ENCODE measurements at places on chromosomes 5 and 9.

- DNase-seq, result no peak
These were observed 159.1 kb downstream of the CSNK1G3 start for GRCh38 chr5:123671042-123671441.

DNA sequence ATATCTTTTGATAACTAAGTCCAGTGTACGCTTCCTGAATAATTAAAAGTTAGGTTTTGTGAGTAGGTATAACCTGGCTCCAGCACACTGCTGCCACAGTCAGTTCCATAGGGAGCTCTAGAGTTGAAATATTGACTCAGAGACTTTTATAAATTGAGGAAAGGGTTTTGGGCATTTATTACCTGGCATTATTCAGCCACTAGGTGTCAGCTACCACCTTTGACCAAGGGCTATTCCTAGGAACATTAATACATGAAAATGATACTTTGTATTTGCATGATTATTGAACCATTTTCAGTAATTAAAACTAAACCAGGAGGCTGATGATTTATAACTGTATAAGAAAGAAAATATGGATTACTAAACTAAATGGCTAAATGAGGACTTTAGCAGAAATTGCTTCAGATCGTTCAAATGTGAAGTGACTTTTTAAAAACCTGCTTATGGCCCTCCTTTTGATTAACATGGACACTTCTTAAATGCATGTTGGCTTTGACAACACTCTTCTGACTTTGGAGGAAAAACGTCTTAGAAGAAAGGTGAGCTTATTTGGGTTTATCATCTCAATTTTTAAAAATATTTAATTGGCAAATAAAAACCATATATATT lies 83.0 kb downstream of the SMC2 start:
- DNase-seq, result no peak

DNA sequence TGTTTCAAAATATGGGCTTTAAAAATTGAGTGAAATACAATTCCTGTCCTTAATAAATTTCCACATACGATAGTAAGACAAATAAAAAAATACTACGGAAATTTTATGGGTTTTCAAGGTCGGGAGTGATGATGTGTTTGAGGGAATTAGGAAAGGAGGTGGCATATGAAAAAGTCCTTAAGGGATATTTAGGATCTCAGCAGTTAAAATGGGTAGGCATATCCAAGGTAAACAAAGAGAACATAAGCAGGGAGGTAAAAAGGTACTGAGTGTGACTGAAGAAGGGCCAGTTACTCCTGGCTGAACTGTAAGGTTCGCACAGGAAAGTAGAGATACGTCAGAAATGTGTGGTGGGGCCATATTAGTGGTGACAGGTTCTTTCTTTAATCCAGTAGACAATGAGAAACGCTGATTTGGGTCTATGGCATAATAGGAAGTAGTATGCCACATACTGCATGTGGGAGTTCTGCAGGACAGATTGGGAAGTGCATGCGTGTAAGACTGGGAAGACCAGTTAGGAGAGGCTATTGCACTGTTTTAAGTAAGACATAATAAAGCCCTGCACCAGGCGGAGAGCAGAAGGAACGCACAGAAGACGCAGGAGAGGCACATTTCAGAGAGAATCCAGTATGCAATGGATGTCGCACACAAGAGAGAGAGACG lies 937 bp upstream of the HMGCR start:
- DNase-seq, result no peak

GRCh38 chr9:34675869-34676268 lies 13.4 kb upstream of the CCL27 start:
- DNase-seq, result no peak

DNA sequence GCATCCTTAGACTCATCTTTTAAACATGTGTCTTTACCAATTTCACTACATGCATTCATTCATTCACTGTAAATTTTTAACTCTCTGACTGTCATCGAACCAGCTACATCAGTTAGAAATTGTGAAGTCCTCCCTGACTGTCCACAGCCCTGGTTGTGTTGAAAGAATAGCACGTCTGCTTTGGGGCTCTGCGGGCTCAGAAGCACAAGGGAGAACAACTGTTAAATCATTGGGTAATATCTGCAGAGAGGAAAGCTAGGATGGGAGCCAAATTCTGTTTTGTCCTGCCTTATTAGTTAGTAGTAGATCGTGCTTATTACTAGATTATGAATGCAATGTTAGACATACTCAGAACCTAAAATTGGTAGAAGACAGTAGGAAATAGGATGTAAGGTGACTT lies 26.3 kb upstream of the FAM120AOS start:
- peak; percentile 66 for DNase-seq

DNA sequence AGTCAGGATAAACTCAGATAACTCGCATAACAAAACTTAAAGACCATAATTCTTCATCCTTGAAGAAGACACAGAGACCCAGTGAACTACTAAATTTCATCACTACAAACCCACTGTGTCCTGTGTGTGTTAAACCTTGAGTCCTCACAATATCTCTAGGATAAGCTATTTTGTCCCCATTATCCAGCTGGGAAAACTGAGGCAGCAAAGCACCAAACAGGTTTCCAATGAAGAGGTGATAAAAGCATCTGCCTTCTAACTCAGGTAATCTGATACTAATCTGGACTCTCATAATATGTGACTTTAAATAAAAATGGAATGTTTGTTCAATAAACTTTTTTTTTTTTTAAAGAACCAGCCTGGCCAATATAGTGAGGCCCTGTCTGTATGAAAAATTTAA lies 62.7 kb upstream of the PPP2CA start:
- no peak for DNase-seq

- DNase-seq, result peak; percentile 51
These were observed at the start of gene KCNT1 for GRCh38 chr9:135701959-135702721. Gene KCNT1 (plus strand): TSS chr9:135702185. CDS start chr9:135702259, 74 bp downstream.

DNA sequence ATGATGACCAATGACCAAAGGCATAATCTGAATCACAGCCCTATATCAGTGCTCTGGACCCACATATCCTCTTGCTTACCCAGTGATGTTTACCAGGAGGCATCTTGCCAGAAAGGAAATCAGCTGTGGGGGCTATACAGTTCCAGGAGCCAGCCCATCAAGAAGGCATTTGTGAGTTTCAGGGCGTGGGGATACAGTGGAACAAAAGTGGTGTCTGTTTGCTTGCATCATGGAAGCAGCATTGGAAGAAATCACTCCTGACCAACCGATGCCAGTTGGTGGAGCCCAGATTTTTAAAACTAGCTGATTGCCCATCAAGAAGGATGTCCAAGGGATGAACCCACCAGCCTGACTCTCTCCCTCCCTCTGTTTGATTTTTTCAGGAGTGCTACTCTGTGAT lies 106.5 kb upstream of the EGFLAM start:
- no peak for DNase-seq

DNA sequence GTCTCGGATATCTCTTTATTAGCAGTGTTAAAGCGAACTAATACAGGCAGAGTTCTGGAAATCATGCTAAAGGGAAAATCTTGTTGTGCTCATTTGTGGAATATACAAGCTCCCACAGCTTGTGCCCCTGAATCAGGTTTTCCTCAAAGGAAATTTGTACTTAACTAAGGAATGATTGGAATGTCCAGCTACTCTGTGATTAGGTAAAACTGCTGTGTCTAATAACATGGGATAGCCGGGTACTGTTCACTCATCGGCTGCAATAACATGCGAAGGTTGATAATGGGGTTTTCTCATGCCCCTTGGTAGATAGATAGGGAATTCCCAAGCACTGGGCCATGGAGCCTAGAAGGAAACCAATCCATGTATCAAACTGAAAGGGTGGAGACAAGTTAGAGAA lies 306.7 kb downstream of the NR2F1-AS1 start:
- no peak for DNase-seq

DNA sequence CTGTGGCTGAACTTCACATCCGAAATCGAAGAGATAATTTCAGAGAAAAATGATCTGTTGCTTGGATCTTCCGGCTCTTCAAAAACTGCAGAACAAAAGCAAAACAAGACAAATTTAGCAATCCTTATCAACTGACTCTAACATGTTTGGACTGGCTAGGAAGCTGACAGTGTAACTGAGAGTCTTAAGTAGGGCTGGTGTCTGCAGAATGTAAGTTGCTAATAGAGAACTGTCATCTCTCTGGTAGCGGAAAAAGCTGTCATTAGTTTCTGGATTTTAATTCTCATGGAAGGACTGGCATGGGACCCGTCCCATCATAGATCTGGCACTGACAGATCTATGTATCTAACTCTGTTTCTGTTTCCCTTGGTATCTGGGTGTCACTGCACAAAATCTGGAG lies 84.4 kb upstream of the GPR151 start:
- no peak for DNase-seq
